ENCODE measurements at places on chromosomes 16 and 17. TPM values are rescaled to one million over a fixed set of nuclear protein-coding genes. Genes with fewer than 3 reads are reported as not detected.

Gene NPIPA2
- total RNA-seq: not detected

Gene OTOP2
- not detected for total RNA-seq

Gene SMARCE1
- total RNA-seq: 64.5 TPM

Gene SCGB1C2
- total RNA-seq: not detected

Gene PDIA2
- 6.8 TPM for total RNA-seq

DNA sequence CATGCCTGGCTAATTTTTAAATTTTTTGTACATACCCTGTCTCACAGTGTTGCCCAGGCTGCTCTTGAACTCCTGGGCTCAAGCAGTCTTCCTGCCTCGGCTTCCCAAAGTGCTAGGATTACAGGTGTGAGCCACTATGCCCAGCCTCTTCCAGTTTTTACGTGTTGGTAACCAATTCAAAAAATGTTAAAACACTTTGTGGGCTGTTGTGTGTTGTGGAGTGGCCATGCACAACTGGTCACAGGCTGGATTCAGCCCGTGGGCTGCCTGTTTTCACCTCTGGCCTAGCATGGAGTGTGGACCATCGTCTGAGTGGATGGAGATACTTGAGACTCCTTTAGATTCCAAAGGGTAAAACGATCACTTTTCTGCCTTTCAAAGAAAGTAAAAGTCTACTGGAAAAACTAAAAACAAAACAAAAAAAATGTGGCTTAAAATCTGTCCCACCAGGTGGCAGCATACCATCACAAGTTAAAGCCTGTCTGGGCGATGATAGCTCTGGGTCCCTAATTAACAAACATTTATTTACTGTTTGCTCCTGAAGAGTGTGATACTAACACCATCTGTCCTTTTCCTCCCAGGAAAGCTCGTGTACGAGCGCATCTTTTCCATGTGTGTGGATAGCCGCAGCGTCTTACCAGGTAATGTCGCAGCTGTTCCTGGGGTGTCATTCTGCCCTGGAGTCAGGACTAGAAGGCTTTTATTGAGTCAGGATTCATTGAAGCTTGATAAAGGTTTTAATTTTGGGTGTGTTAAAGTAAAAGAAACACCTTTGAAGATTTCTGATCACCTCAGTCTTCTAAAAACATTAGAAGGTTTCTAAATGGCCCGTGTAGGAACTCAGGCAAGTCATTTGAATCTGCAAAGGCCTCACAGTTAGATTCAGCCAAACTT, 45.8 kb downstream of the VPS35L start:
- no peak overlapping the region for H3K27ac ChIP-seq
- no peak overlapping the region for H3K4me3 ChIP-seq
- no peaks in the 10 kb centered on the region for H3K27me3 ChIP-seq
- no peaks in the 10 kb centered on the region for H3K4me1 ChIP-seq
- no peak for DNase-seq
- peaks cover 40% of the 10 kb centered on the region for H3K36me3 ChIP-seq

DNA sequence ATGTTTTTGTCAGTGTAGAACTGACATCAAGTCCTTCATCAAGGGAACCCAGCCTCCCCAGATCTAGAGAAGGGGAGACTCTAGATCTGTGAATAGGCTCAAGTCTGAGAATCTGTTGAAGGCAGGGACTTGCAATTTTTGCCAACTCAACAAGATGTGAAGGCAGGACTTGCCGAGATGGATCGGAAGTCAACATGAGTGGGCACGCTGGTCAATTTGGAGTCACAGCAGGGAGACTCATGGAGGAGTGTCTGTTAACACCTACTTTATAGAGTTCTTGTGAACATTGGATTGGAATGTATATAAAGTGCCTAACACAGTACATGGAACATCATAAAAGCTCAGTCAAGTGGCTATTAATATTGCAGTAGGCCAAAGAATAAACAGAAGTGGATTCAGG, 10.0 kb downstream of the ZNF689 start:
- no peak overlapping the region for H3K27ac ChIP-seq
- no peak for DNase-seq
- no peaks in the 10 kb centered on the region for H3K36me3 ChIP-seq
- no peaks in the 10 kb centered on the region for H3K27me3 ChIP-seq
- H3K4me1 ChIP-seq: peaks cover 11% of the 10 kb centered on the region

GRCh38 chr17:56774650-56775049, 59.1 kb downstream of the C17orf67 start:
- H3K27ac ChIP-seq: no peak overlapping the region
- no peak for DNase-seq
- H3K27me3 ChIP-seq: no peaks in the 10 kb centered on the region
- no peak overlapping the region for H3K4me3 ChIP-seq
- no peaks in the 10 kb centered on the region for H3K36me3 ChIP-seq

GRCh38 chr16:85430523-85431421, 182.3 kb upstream of the GSE1 start:
- no peaks in the 10 kb centered on the region for H3K27me3 ChIP-seq
- H3K4me1 ChIP-seq: peaks cover under 1% of the 10 kb centered on the region
- no peak overlapping the region for H3K27ac ChIP-seq
- H3K36me3 ChIP-seq: no peaks in the 10 kb centered on the region
- no peak overlapping the region for H3K4me3 ChIP-seq

DNA sequence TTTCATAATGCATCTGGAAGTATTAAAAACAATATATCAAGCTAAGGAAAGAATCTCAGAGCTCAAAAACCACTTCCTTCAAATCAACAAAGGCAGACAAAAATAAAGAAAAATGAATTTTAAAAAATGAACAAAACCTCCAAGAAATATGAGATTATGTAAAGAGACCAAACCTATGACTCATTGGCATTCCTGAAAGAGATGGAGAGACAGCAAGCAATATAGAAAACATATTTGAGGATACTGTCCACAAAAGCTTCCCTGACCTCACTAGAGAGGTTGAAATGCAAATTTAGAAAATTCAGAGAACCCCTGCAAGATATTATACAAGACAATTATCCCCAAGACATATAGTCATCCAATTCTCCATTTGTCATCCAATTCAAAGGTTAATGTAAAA, 311.3 kb upstream of the SOX9 start:
- no peaks in the 10 kb centered on the region for H3K4me1 ChIP-seq
- H3K27ac ChIP-seq: no peak overlapping the region
- no peaks in the 10 kb centered on the region for H3K36me3 ChIP-seq
- H3K4me3 ChIP-seq: no peak overlapping the region

GRCh38 chr17:54770836-54771235, 129.8 kb upstream of the TOM1L1 start:
- no peak overlapping the region for H3K4me3 ChIP-seq
- no peaks in the 10 kb centered on the region for H3K4me1 ChIP-seq
- H3K36me3 ChIP-seq: no peaks in the 10 kb centered on the region
- H3K27ac ChIP-seq: no peak overlapping the region
- DNase-seq: no peak

DNA sequence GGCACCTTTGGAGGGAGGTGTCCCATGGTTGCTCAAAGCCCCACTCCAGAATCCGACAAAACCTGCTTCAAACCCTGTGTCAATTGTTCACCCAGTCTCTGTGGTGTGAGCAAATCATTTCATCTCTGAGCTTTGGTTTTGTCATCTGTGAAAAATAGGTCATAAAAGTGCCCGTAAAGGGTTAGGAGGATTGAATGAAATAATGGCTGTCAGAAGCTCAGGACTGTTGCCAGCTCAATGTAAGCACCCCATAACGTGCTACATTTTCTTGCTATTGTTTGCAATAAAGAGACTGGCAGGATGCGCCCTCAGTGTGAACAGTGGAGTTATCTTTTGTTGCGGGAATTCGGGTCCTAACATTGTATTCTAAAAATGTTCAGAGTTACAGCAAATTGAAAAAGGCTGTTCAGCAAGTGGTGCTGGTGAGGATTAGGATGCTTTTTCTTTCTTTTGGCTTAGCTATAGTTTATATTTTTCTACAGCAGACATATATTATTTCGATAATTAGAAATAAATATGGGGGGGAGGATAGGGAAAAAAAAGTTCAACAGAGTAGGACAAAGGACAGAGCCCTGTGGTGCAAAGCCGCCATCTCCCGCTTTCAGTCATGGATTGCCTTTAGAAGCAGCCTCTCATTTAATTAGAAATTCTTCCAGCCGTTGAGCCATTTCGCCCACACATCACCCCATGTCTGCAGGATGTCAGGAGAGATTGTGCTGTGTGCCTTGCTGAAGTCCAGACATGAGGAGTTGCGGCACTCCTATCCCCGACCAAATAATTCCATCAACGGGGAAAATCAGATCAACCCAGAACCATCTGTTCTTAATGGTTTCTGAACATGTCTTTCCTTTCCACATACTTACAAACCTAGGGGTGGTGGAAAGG, 20.9 kb upstream of the PYY start:
- no peaks in the 10 kb centered on the region for H3K27me3 ChIP-seq
- no peak for DNase-seq
- H3K4me3 ChIP-seq: no peak overlapping the region
- no peak overlapping the region for H3K27ac ChIP-seq
- H3K4me1 ChIP-seq: no peaks in the 10 kb centered on the region

- H3K4me1 ChIP-seq: no peaks in the 10 kb centered on the region
- no peaks in the 10 kb centered on the region for H3K27me3 ChIP-seq
- DNase-seq: no peak
- H3K27ac ChIP-seq: no peak overlapping the region
- peaks cover 64% of the 10 kb centered on the region for H3K36me3 ChIP-seq
- H3K4me3 ChIP-seq: no peak overlapping the region
Observed at GRCh38 chr17:34993031-34993430, 12.7 kb downstream of the LIG3 start.

DNA sequence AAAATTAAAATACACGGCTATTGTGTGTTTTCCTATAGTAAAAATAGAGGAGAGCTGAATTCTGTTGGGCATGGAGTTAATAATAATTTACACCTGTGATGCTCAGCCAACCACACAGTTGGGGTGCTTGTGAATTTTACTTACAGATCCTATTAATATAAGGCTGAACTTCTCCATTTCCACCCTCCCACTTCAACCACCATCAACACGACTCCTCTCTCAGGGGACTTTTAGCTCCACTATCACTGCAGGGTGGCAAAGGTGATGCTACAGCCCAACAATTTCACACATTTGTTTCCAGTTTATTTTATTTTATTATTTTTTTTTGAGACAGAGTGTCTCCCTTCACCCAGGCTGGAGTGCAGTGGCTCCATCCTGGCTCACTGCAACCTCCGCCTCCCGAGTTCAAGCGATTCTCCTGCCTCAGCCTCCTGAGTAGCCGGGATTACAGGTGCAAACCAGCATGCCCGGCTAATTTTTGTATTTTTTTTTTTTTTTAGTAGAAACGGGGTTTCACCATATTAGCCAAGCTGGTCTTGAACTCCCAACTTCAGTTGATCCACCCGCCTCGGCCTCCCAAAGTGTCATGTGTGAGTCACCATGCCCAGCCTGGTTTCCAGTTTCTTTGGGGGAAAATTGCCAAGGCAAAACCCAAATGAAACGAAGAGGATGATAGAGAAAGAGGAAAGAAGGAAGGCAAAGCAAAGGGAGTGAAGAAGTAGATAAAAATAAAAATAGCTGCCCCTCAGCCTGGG, 57.9 kb downstream of the GNA13 start:
- H3K27ac ChIP-seq: no peak overlapping the region
- H3K36me3 ChIP-seq: no peaks in the 10 kb centered on the region
- H3K4me1 ChIP-seq: no peaks in the 10 kb centered on the region
- no peaks in the 10 kb centered on the region for H3K27me3 ChIP-seq

DNA sequence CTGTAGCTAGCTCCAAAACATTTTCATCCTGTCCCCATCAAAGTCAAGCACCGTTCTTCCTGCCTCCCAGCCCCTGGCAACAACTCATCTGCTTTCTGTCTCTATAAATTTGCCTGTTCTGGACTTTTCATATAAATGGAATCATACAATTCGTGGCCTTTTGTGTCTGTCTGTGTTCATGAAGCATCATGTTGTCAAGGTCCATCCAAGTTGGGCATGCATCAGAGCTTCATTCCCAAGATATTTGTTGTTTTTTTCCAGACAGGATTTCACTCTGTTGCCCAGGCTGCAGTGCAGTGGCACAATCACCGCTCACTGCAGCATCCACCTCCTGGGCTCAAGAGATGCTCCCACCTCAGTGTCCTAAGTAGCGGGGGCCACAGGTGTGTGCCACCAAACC, 5.9 kb downstream of the SLC5A10 start:
- no peak overlapping the region for H3K4me3 ChIP-seq
- H3K36me3 ChIP-seq: no peaks in the 10 kb centered on the region
- H3K27me3 ChIP-seq: no peaks in the 10 kb centered on the region
- DNase-seq: no peak
- no peaks in the 10 kb centered on the region for H3K4me1 ChIP-seq

- H3K4me1 ChIP-seq: no peaks in the 10 kb centered on the region
- no peak for DNase-seq
- no peaks in the 10 kb centered on the region for H3K36me3 ChIP-seq
- no peaks in the 10 kb centered on the region for H3K27me3 ChIP-seq
Observed at GRCh38 chr16:84027625-84028024, 15.0 kb downstream of the SLC38A8 start.

Measured in Peyer's patch (tissue), 4 donors.